Activated T-cell treated with anti-CD3 and anti-CD28 coated beads, Interleukin-2, amount 50 U/mL, for 72 hours (primary cell): ENCODE measurements at places on chromosomes 11 and 22. TPM values are rescaled to one million over a fixed set of nuclear protein-coding genes. Genes with fewer than 3 reads are reported as not detected.

The PRR5L gene
- total RNA-seq = 14.2 TPM

The DEFB131B gene
- not detected for total RNA-seq

The KLHL35 gene
- 1.2 TPM for total RNA-seq

The CARD16 gene
- total RNA-seq = 8.0 TPM

The IL17REL gene
- total RNA-seq = 0.36 TPM

- H3K27me3 ChIP-seq = no peaks in the 10 kb centered on the region
- peaks cover 8% of the 10 kb centered on the region for H3K4me1 ChIP-seq
- DNase-seq = no peak
- H3K4me3 ChIP-seq = no peak overlapping the region
- peaks cover 14% of the 10 kb centered on the region for H3K36me3 ChIP-seq
- H3K27ac ChIP-seq = peak overlapping the region; percentile 25
Observed at GRCh38 chr11:78379039-78379670, 38.5 kb downstream of the GAB2 start.

DNA sequence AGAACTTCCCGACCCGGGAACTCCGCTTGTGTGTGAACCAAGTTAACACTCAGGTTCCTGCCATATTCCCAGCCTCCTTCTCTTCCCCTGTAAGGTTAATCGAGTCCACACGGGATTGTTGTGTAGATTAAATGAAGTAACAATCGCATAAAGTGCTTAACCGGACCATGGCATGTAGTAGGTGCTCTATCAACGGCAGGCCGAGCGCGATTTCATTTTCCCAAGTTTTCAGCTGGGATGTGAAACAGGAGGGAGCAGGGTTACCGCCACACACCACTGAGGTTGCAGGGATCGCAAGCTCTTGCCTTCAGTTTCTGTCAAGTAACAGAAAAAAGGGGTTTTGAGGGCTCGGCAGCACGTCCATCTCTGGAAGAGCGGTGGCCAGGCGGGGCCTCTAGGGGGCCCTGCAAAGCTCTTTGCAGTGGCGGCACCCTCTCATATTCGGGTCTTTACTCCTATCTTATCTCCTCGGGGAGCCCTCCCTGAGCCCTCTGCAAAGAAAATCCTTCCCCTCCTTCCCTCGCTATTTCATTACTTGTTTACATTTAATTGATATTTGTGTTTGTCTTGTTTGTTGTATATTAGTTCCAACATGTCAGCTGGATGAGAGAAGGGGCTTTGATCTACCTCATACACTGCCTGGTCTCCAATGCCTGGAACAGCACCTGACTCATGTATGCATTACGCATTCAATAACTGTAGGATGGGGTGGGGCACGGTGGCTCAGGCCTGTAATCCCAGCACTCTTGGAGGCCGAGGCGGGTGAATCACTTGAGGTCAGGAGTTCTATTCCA is 816 bp upstream of the PLEKHA7 start:
- peaks cover 3% of the 10 kb centered on the region for H3K36me3 ChIP-seq
- peak; percentile 36 for DNase-seq
- no peak overlapping the region for H3K27ac ChIP-seq

- peaks cover 57% of the 10 kb centered on the region for H3K4me1 ChIP-seq
- peak overlapping the region; percentile 76 for H3K27ac ChIP-seq
- peak; percentile 21 for DNase-seq
- H3K4me3 ChIP-seq = peak overlapping the region; percentile 59
- peaks cover 5% of the 10 kb centered on the region for H3K36me3 ChIP-seq
Observed at GRCh38 chr22:20463324-20464095, 25.9 kb upstream of the SCARF2 start.

- no peaks in the 10 kb centered on the region for H3K4me1 ChIP-seq
- H3K27me3 ChIP-seq = no peaks in the 10 kb centered on the region
- DNase-seq = no peak
- H3K27ac ChIP-seq = no peak overlapping the region
Observed at GRCh38 chr11:130078080-130078479, 8.4 kb downstream of the APLP2 start.

DNA sequence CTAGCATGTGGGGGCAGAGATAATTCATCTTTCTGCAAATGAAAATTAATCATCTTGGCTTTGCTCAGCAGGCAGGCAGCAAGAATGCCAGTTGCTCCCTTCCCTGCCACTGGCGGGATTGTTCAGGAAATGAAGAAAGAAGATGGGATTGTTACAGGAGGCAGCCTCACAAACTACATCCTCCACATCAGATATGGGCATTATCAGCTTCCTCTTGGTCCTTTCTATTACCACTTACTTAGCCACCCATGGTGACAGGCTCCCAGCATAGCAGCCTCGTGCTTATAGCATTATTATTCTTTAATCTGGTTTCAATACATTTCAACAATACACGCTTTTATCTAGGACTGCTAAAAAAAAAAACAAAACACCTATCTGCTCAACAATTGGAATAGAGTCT is 461.6 kb upstream of the ISX start:
- no peaks in the 10 kb centered on the region for H3K4me1 ChIP-seq
- H3K27me3 ChIP-seq = no peaks in the 10 kb centered on the region
- H3K27ac ChIP-seq = no peak overlapping the region
- no peak overlapping the region for H3K4me3 ChIP-seq

DNA sequence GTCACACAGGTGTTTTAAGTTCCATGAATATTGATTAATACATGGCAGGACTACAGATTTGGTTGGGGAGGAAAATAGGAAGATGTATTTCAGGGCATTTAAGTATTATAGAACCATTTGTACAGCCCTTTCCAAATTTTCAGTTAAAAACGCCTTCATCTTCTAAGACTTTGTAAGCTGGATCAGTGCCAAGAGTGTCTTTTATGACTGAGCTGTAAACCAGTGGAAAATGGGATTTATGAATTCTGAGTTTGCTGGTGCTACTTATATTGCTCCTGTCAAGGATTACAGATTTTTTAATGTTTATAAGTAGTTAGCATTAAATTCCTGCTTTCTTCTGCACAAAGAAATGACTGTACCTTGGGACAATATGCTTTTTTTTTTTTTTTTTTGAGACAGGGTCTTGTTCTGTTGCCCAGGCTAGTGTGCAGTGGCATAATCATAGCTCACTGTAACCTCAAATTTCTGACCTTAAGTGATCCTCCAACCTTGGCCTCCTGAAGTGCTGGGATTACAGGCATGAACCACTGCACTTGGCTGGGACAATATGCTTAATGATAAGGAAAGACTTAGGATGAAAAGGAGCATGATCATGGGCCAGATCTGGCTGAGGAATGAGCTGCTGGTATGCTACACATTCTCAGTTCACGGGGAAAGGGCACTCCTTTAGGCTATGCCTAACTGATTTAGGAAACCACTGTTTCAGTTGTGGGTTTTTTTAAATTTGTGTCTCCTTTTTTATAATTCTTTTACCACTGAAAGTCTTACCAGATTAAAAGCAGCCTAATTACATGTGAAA is 113.6 kb upstream of the MTNR1B start:
- H3K4me1 ChIP-seq = no peaks in the 10 kb centered on the region
- H3K36me3 ChIP-seq = no peaks in the 10 kb centered on the region
- no peaks in the 10 kb centered on the region for H3K27me3 ChIP-seq
- no peak for DNase-seq
- H3K27ac ChIP-seq = no peak overlapping the region

- peaks cover 52% of the 10 kb centered on the region for H3K4me1 ChIP-seq
- H3K4me3 ChIP-seq = no peak overlapping the region
- H3K27me3 ChIP-seq = no peaks in the 10 kb centered on the region
- H3K36me3 ChIP-seq = no peaks in the 10 kb centered on the region
Observed at GRCh38 chr11:9754010-9754471, 90.2 kb downstream of the SWAP70 start.

DNA sequence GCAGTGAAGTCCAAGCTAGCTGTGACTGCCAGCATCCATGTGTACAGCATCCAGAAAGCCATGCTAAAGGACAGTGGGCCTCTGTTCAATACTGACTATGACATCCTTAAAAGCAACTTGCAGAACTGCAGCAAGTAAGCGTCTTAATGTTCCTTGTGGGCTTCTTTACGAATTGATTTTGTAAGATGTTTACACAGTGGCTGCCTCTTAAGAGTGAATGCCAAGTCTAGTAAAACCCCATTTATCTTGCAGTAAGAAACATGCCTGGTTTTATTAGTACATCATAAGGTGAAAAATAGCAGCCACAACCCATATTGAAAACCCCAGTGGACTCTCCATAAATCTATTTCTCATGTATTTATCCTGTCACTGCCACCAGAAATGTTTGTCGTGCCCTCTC is 20.5 kb downstream of the POLD3 start:
- peaks cover 1% of the 10 kb centered on the region for H3K36me3 ChIP-seq
- H3K4me1 ChIP-seq = no peaks in the 10 kb centered on the region
- no peak for DNase-seq
- H3K27me3 ChIP-seq = no peaks in the 10 kb centered on the region
